ENCODE measurements at places on chromosomes 7 and 10. TPM values are rescaled to one million over a fixed set of nuclear protein-coding genes. Genes with fewer than 3 reads are reported as not detected.

DNA sequence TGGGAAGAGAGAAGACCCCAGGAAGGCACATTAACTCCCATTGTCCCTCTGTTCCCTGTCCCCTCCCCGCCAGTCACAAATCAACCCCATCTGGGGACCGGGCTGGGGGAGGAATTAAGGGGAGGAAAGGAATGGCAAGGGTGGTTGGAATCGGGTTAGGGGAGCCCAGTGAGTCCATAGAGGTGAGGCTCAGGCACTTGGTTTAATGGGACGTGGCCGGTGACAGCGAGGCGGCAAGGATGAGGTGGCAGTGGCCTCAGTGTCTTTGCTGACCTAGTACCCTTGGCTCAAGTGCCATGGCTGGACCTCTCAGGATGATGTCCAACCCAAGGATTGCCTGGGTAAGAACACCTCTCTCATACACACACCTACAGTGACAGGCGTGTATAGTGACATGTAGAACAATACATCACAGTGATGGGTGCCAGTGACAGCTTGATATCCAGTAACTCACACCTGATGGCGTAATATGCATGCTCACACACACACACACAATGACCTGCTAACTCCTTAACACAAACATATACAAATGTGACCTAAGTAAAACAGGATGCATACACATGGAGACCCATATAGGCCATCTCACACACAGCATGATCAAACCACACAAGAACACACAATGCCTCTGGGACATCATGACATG lies 12.3 kb downstream of the KCNIP2 start:
- no peak for DNase-seq
- peaks cover 7% of the 10 kb centered on the region for H3K36me3 ChIP-seq
- H3K27ac ChIP-seq = peak overlapping the region; percentile 94
- H3K4me3 ChIP-seq = peak overlapping the region; percentile 79
- peaks cover 56% of the 10 kb centered on the region for H3K4me1 ChIP-seq
- H3K27me3 ChIP-seq = no peaks in the 10 kb centered on the region

DNA sequence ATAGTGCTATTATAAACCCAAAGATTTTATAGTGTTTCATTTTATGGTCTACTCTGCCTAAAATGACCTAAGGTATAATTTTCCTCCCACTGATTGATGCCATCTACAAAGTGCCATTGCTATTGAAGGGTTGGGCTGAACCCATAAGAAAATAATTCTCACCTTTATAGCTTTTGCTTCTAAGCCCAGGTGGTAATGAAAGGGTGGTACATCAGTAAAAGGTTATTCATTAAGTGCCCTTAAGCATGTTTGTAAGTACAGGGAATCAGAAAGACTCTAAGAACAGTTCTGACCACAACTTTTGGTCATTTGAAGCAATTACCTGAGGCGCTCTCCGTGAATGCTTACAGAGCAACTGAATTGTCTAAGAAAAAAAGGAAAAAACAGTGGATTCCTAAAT lies 1247.3 kb downstream of the NXPH1 start:
- H3K36me3 ChIP-seq = no peaks in the 10 kb centered on the region
- no peaks in the 10 kb centered on the region for H3K4me1 ChIP-seq
- H3K27ac ChIP-seq = no peak overlapping the region
- no peaks in the 10 kb centered on the region for H3K27me3 ChIP-seq
- H3K4me3 ChIP-seq = no peak overlapping the region

DNA sequence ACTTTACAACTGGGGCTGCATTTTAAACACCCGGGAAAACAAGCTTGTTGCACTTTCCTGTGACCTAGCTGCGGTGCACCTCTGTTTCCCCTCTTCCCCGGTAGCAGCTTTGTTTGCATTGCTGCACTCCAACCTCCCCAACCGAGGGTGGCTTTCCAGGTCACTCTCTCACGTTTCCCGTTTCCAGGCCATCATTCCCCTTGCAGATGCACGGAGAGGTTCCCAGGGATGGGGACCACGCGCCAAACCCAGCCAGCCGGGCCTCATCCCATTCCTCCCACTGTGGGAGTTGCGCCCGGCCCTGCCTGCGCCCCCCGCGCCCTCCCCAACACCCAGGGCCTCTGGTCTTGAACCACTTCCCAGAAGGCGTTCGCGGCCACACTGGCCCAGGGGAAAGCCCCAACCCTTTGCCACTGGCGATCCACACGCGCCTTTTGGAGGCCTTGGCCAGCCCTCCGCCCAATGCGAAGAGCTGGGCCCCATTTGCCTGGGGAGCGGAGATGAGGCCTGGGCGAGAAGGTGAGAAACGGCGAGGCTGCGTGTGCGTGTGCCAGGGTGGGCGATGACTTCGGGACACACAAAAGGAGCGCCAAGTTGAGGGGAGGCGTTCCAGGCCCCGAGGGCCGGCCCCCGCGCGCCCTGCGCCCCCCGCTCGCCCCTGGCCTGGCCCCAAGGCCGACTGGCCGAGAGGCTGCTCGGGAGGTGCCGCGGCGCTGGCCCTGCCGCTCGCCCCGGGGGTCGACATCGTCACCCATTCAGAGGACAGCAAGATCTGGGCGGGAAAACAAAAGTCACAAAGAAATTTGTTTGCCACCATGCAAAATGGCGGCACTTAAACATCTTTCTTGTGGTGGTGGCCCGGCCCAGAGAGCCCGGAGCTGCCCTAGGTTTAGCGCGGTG lies 15.9 kb downstream of the SKIDA1 start:
- peaks cover 68% of the 10 kb centered on the region for H3K27me3 ChIP-seq
- no peaks in the 10 kb centered on the region for H3K4me1 ChIP-seq
- no peak for DNase-seq
- no peak overlapping the region for H3K27ac ChIP-seq
- no peaks in the 10 kb centered on the region for H3K36me3 ChIP-seq

- no peaks in the 10 kb centered on the region for H3K4me1 ChIP-seq
- no peak for DNase-seq
- H3K4me3 ChIP-seq = no peak overlapping the region
- H3K36me3 ChIP-seq = no peaks in the 10 kb centered on the region
- H3K27me3 ChIP-seq = peaks cover 7% of the 10 kb centered on the region
Measured at GRCh38 chr10:14259696-14260566, 70.8 kb downstream of the FRMD4A start.

GRCh38 chr10:124005991-124006392 lies 87.4 kb downstream of the CHST15 start:
- DNase-seq = no peak
- H3K4me3 ChIP-seq = no peak overlapping the region
- H3K36me3 ChIP-seq = no peaks in the 10 kb centered on the region
- H3K27me3 ChIP-seq = no peaks in the 10 kb centered on the region
- H3K27ac ChIP-seq = no peak overlapping the region
- no peaks in the 10 kb centered on the region for H3K4me1 ChIP-seq

DNA sequence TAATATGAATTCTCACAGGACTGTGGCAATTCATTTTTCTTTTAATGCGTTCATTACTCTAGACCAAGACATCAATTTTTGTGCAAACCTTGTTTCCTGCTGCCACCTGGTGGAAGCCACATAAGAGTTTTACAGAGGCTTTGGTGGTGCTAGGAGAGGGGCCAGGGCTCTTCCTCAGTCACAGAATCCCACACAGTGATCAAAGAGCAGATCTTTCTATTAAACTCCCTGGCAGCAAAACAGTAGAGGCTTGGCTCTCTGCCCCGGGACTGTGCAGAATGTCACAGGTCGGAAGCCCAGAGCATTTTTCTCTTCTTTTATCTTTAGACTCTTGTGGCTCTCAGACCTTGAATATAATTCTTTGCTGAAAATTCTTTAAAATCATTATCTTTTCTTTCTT lies 506.4 kb upstream of the C7orf33 start:
- H3K27me3 ChIP-seq = peaks cover 2% of the 10 kb centered on the region
- H3K27ac ChIP-seq = no peak overlapping the region
- no peak overlapping the region for H3K4me3 ChIP-seq

DNA sequence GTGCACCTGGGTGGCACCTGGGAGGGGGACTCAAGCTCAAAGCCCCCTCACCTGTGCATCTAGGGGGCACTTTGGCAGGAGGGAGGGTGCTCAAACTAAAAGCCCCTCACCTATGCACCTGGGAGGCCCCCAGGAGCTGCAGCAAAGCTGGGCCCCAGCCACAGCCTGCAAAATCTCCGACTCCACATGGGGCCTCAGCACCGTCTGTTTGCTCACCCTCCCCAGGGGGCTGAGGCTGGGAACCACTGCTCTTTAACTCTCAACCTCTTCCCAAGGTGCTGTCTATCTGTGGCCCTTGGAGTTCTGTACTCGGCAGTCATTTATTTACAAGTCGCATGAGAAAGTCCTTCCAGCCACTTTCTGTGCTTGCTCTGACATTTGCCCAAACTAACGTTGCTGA lies 458.4 kb downstream of the DNAJB6 start:
- no peak for DNase-seq

- H3K4me3 ChIP-seq = no peak overlapping the region
- no peaks in the 10 kb centered on the region for H3K36me3 ChIP-seq
- no peak overlapping the region for H3K27ac ChIP-seq
Measured at GRCh38 chr7:138625084-138625848, 75.9 kb downstream of the SVOPL start.

- DNase-seq = no peak
- peaks cover 1% of the 10 kb centered on the region for H3K27me3 ChIP-seq
- H3K4me1 ChIP-seq = peaks cover 30% of the 10 kb centered on the region
- H3K36me3 ChIP-seq = no peaks in the 10 kb centered on the region
- peak overlapping the region; percentile 29 for H3K27ac ChIP-seq
Measured at GRCh38 chr10:132444877-132445351, 47.9 kb downstream of the PWWP2B start.

- H3K27me3 ChIP-seq = no peaks in the 10 kb centered on the region
- peaks cover 33% of the 10 kb centered on the region for H3K36me3 ChIP-seq
- peaks cover 92% of the 10 kb centered on the region for H3K4me1 ChIP-seq
- H3K4me3 ChIP-seq = peak overlapping the region; percentile 77
Measured at GRCh38 chr10:100508691-100509150, 10.9 kb downstream of the SEC31B start.

DNA sequence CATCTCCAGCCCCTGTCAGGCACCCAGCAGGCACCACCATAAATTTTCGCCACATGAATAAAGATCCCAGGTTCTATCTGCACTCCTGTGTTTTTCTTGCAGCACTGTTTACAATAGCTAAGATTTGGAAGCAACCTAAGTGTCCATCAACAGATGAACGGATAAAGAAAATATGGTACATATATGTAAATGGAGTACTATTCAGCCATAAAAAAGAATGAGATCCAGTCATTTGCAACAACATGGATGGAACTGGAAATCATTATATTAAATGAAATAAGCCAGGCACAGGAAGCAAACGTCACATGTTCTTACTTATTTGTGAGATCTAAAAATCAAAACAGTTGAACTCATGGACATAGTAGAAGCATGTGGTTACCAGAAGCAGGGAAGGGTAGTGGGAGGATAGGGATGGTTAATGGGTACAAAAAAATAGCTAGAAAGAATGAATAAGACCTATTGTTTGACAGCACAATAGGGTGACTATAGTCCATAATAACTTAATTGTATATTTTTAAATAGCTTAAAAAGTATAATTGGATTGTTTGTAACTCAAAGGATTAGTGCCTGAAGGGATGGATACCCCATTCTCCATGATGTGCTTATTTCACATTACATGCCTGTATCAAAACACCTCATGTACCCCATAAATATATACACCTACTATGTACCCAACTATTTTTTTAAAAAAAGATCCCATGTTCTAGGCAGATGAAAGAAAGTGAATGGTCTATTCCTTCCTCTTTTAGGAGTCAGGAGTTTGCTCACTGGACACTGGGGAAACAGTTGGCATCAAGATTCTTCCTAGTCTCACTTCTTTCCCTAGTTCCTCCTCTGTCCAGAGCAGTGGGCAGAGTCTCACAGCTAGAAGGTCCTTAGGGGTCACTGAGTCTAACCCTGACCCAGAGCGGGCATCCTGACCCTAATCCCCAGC lies 1.0 kb upstream of the NPFFR1 start:
- H3K27me3 ChIP-seq = peaks cover 62% of the 10 kb centered on the region
- no peak for DNase-seq
- H3K36me3 ChIP-seq = peaks cover 4% of the 10 kb centered on the region
- no peak overlapping the region for H3K27ac ChIP-seq
- no peaks in the 10 kb centered on the region for H3K4me1 ChIP-seq

DNA sequence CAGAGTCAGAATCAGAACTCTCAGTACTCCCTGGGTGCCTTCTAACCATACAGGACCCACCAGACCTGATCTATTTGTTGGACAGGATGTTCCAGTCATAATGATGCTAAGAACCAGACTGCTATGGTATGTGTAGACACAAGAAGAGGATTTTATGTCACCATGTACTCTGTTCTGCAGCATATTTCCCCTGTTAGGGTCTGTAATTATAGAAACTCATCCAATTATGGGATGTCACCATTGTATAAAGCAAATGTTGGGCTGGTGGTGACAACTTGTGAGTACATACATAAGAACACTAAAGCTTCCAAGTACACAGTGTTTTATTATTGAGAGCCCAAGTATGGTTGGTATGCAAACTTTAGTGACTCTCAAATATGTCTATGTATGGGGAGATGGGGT lies 67.1 kb upstream of the AGBL3 start:
- peaks cover 4% of the 10 kb centered on the region for H3K27me3 ChIP-seq
- no peak overlapping the region for H3K4me3 ChIP-seq
- H3K4me1 ChIP-seq = no peaks in the 10 kb centered on the region
- DNase-seq = no peak

GRCh38 chr10:86312701-86313270 lies 53.8 kb downstream of the GRID1 start:
- no peaks in the 10 kb centered on the region for H3K4me1 ChIP-seq
- no peak for DNase-seq
- H3K27me3 ChIP-seq = no peaks in the 10 kb centered on the region
- H3K27ac ChIP-seq = no peak overlapping the region
- no peaks in the 10 kb centered on the region for H3K36me3 ChIP-seq
- H3K4me3 ChIP-seq = no peak overlapping the region

- H3K36me3 ChIP-seq = no peaks in the 10 kb centered on the region
- no peak for DNase-seq
- H3K4me1 ChIP-seq = no peaks in the 10 kb centered on the region
- H3K27ac ChIP-seq = no peak overlapping the region
Measured at GRCh38 chr7:254337-255037, 35.5 kb upstream of the FOXL3 start.

DNA sequence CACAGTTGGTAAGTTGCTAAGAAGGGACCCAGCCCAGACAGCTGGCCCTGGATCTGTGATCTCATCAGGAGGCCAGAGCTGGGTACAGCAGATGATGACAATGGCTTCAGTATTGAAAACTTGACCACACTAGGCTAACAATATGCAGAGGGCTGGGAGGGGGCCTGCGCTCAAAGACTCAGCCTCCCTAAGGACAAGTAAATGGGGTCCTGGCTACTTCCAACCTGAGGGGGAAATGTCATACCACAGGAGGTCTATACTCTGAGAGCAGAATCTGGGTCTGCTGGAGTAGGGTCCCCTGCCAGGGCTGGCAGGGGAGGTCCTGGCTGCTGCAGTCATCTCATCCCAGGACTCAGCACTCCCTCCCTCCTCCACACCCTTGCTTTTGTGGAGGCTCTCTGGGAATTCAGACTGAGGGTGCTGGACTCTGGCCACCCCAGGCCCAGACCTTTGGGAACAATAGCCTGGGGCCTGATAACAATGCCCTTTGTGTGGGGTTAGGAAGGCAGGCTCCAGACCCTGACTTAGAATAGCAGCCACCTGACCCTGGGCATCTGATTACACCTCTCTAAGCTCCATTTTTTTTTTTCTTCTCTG lies 1.4 kb downstream of the FXYD4 start:
- no peaks in the 10 kb centered on the region for H3K4me1 ChIP-seq
- DNase-seq = no peak
- no peak overlapping the region for H3K4me3 ChIP-seq
- peaks cover 4% of the 10 kb centered on the region for H3K27me3 ChIP-seq
- H3K36me3 ChIP-seq = no peaks in the 10 kb centered on the region
- no peak overlapping the region for H3K27ac ChIP-seq

Gene CPVL
- not detected for total RNA-seq

Gene PILRA
- 9.9 TPM for total RNA-seq

Gene GDF10
- total RNA-seq = 0.27 TPM

Gene LIPF
- not detected for total RNA-seq

Gene CXCL12
- not detected for total RNA-seq

Gene FIGNL1
- 45.4 TPM for total RNA-seq

Gene ZNF804B
- not detected for total RNA-seq

Gene PLEKHS1
- 0.05 TPM for total RNA-seq

Gene FGL2
- total RNA-seq = 4.0 TPM

All from activated T-helper 1 cell treated with anti-CD3 and anti-CD28 coated beads, Interleukin-12 subunit alpha, Interleukin-12 subunit beta, Interleukin-2, Interleukin-4 antibody, amounts not matched to agents 30 ng/mL and 10 ng/mL and 1 ng/mL, durations not matched to agents 14 hours and 24 hours and 36 hours (primary cell).